NCI-H460 (cell line): ENCODE measurements at places on chromosomes 1 and 21. TPM values are rescaled to one million over a fixed set of nuclear protein-coding genes. Genes with fewer than 3 reads are reported as not detected.

The RPTN gene
- total RNA-seq: not detected in 2 replicates

The OR2T11 gene
- total RNA-seq: not detected in 2 replicates

The TFF1 gene
- total RNA-seq: not detected in 2 replicates

The NR0B2 gene
- total RNA-seq: not detected in 2 replicates

The CASZ1 gene
- 6.4 and 6.9 TPM in 2 replicates for total RNA-seq

The FCRLA gene
- 0.17 and 0.20 TPM in 2 replicates for total RNA-seq

The MTARC1 gene
- 9.4 and 10.9 TPM in 2 replicates for total RNA-seq
